Uterus (tissue), 4 donors: ENCODE measurements at places on chromosomes 7 and 10. TPM values are rescaled to one million over a fixed set of nuclear protein-coding genes. Genes with fewer than 3 reads are reported as not detected.

DNA sequence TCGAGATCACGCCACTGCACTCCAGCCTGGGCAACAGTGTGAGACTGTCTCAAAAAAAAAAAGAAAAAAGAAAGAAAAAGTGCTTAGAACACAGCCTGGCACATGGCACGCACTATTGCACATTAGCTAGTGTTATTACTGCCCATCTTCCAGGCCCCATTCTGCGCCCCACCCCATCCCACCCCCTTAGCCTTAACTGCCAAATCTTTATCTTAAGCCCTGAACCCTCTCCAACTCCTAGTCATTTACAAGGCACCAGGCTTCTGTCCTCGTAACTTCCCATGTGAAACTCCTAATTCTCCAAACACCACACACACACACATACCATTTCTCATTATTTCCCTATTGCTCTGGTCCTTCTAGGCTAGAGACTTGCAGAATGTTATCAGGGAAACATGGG is 4.8 kb downstream of the FRAT2 start:
- no peak for DNase-seq

DNA sequence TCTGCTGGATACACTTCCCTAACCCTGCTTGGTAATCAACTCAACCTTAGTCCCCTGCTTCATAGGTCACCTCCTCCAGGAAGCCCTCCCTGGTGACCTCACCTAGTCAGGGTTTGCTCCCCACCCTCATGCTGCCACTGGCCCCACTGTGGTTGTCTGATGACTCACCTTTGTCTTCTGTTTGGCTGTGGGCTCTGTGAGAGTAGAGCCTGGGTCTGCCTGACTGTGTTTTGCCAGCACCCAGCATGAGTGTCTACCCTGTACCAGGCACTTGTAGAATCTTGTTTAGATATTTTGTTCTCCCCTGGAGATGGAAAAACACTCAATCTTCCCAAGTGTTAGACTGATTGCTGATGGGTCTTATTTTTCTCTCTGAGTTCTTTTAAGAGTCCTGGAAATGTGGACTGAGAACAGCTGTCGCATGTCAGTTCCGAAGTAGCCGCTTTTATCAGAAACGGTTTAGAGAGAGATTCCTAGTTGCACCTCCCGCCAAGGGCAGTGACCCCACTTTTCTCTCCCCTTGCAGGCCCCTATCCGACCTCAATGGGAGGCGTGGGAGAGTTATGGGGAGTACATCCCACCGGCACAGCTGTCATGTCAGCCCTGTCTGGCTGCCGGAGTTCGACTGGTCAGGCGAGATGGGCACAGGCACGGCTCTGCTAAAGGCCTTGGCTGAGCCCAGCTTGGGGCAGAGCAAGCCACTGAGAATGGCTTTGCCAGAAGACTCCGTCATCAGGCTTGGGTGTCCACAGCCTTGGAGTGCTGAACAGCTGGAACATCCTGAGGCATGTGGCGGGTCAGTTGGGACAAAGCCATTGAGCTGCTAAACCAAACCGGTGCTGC is 134.3 kb downstream of the GRK5 start:
- DNase-seq = peak; percentile 68

GRCh38 chr10:131889755-131890154 is 11.1 kb upstream of the PPP2R2D start:
- no peak for DNase-seq

- no peak for DNase-seq
Measured at GRCh38 chr7:157587805-157588560, 251.2 kb downstream of the DNAJB6 start.

DNA sequence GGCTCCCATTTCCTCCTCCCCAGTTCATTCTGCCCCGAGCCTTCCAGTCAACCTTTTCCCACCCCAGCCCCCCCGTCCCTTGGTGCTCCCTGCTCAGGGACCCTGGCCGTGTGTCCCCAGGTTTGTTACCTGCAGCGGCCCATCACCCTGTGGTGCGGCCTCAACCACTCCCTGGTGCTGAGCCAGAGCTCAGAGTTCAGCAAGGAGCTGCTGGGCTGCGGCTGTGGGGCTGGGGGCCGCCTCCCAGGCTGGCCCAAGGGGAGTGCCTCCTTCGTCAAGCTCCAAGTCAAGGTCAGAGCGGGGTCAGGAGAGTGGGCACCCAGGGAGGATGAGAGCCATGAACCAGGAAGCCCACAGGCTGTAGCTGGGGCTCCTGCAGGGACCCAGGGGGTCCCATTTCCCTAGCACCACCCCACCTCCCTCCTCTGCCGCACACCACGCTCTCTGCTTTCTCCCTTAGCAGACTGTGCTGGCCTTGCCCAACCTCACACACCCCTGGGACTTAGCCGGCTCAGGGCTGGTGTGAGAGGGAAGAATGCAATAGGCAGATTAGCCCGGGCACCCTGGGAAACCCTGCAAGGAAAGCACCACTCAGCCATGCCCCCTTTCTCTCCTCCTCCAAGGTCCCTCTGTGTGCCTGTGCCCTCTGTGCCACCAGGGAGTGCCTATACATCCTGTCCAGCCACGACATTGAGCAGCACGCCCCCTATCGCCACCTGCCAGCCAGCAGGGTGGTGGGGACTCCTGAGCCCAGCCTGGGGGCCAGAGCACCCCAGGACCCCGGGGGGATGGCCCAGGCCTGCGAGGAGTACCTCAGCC is 2.0 kb upstream of the PCOLCE start:
- no peak for DNase-seq

DNA sequence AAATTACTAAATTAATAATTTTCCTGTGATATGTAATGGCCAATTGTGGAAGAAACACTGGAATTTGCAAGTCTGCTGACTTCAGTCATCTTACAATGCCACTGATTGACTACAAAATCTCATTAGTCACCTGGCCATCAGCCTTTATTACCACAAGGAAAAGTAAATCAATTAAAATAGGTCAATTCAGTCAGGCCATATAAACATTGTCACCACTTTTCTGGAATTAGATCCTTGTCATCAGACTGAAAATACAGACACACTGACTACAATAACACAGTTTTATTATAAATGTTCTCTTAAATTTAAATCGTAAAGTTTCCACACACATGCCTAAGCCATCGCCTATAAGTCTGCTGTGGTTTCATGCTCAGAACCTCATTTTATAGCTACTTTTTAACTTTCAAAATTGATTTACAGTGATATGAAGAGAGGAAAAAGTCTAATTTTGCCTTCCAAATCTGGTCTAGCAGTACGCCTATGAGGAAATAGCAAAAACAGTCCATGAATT is 54.2 kb downstream of the RTKN2 start:
- DNase-seq = no peak

- no peak for DNase-seq
Measured at GRCh38 chr7:151181011-151181431, 6.0 kb downstream of the ASB10 start.

DNA sequence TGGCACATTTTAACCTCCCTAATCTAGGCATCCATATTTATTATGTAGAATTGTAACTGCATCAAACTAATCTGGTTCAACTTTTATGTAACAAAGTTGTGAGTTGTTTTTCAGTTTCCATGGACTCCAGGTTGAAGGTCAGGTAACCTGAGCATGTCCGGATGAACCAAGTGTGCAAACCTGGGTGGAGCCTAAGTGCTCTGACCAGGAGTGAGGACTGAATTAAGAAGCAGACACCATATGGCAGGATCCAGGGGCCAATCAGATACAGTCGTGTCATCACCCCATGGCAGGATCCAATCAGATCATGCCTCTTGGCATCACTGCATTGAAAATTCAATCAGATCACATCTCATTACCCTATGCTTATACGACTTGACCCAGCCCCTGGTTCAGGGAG is 41.2 kb upstream of the PHYHIPL start:
- no peak for DNase-seq

GRCh38 chr10:27889518-27889917 is 109.4 kb downstream of the ODAD2 start:
- DNase-seq = no peak

- no peak for DNase-seq
Measured at GRCh38 chr7:123190109-123190831, 9.5 kb downstream of the SLC13A1 start.

DNA sequence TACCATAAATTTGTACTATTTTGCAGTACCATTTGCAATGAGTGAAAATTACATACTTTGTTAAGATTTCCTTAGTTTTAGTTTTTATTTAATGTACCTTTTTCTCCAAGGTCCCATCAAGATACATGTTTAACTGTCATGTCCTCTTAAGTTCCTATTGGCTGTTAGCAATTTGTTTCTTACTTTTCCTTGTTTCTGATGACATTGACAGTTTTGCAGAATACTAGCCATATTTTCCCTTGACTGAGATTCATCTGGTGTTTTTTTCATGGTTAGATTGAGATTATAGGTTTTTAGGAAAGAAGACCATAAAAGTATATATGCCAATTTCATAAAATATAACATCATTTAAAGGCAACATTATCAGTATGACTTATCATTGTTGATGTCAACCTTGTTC is 376.8 kb upstream of the STEAP1 start:
- no peak for DNase-seq

DNA sequence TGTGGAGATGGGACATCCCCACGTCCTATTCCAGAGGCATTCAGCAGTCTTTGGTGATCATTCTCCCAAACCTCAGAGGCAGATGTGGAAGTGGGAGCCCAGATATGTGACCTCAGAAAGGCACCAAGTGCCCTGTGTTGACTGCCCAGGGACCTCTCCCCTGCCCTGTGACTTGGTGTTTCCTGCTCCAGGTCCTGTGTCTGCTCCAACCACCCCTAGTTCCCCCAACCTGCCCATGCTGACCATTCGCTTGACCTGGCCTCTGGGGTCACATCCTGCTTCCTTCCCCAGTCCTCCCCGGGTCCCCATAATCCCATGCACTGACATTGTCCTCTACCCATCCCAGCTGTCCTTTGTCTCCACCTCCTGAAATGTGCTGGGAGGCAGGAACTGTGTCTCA is 7.6 kb downstream of the CYP26A1 start:
- no peak for DNase-seq

DNA sequence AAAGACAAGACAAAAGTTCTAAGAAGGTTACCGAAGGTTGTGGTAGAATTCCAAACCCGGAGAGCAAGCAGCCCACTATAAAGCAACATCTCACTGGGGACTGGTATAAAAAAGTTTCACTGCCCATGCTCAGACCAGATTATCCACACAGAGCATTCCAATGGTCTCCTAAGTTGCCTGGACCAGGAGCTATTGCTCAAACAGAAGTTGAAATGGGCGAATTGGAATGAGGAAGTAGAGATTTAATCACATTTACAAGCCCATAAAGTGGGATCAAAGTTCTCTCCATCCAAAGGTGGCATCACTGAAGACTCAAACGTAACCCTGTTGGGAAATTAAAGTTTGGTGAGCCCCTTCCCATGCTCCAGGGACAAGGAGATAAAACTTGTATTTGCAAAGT is 19.8 kb downstream of the OR2F1 start:
- no peak for DNase-seq

GRCh38 chr10:48684792-48685623 is at the start of gene WDFY4:
WDFY4 (plus strand) TSS chr10:48684873; CDS start chr10:48709733, 24,860 bp downstream.
- DNase-seq = no peak

- no peak for DNase-seq
Measured at GRCh38 chr7:97381815-97382554, 264.5 kb downstream of the SDHAF3 start.

DNA sequence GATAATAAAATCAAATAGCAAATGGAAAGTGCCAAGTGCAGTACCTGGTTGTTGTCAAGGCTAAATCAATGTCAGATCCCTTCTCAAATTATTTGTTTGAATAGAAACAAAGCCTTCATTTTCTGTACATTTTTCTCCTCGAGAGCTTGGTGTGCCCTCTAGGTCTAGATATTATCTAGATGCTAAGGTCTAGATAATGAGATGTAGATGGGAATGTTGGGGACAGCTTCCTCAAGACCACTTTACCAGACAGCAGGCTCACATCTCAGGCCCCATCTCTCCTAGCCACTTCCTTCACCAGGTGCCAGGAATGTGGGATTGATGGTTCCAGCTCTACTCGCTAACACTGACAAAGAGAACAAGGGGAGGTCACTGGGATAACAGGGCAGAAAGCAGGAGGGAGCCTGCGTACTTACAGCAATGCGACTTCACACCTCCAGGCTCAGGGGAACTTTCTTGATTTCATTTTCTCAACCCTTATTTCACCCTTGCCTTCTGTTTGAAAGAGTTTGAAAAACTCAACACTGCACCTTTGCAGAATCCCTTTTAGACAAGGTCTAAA is 451.4 kb upstream of the VSTM2A start:
- DNase-seq = no peak

DNA sequence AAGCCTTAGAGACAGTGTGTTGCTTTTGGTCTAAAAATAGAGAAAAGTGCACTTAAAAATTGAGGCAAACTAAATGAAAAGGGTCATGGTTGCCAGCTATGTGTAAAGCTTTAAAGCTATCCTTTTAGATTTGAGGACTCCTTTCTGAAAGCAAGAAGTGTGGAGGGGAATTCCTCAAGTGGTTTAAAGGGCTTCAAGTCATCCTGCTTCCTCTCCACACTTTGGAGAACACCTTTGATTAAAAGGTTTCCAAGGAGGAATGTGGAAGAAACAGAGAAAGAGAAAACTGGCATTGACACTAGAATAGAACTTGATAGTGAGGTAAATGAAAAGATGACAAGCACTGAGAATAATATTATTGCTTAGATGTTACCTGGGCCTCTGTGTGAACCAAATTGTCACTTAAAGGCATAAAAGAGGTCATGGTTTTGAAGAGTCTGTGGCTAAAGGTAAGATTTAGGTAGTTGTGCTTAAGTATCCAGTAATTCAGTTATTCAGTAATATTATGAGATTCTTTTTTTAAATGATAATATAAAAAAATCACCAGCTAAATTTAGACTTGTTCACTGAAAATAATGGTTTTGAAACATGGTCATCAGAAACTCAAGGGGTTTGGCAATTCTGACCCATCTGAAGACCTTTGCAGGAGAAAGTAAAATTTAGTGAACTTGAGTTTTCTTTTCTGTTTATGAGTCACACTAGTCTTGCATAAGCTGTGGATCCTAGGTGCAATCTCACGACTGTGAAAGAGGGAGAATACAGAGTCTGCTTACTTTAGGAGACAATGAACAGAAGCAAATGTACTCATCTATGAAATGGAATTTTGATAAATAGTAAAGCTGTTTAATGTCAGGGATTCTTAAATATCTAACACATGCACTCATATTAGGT is 466.0 kb downstream of the KIF20B start:
- DNase-seq = no peak

GRCh38 chr10:132376394-132376851 is 20.6 kb upstream of the PWWP2B start:
- DNase-seq = no peak

GRCh38 chr10:22319980-22320558 is 830 bp upstream of the BMI1 start:
- no peak for DNase-seq

GRCh38 chr7:9575716-9576115 is 1142.3 kb downstream of the NXPH1 start:
- no peak for DNase-seq

GRCh38 chr7:4098169-4098568 is 583.9 kb upstream of the FOXK1 start:
- no peak for DNase-seq

GRCh38 chr10:30804478-30805055 is 175.0 kb upstream of the LYZL2 start:
- DNase-seq = peak; percentile 86

Gene PRKAR2B
- total RNA-seq = 30.5 TPM

Gene C7orf33
- total RNA-seq = not detected

Gene VOPP1
- total RNA-seq = 29.5 TPM

Gene PMPCB
- 85.7 TPM for total RNA-seq

Gene SPDYE5
- not detected for total RNA-seq

Gene LMOD2
- not detected for total RNA-seq

Gene DDX50
- 48.5 TPM for total RNA-seq

Gene FRMD4A
- total RNA-seq = 7.9 TPM

Gene ZNF853
- 0.88 TPM for total RNA-seq

Gene SFTPA2
- total RNA-seq = 0.43 TPM

Gene SPDYE2B
- not detected for total RNA-seq

Gene PHKG1
- 4.7 TPM for total RNA-seq
